NCI-H2171 (cell line): ENCODE measurements at places on chromosomes 6 and 20.

DNA sequence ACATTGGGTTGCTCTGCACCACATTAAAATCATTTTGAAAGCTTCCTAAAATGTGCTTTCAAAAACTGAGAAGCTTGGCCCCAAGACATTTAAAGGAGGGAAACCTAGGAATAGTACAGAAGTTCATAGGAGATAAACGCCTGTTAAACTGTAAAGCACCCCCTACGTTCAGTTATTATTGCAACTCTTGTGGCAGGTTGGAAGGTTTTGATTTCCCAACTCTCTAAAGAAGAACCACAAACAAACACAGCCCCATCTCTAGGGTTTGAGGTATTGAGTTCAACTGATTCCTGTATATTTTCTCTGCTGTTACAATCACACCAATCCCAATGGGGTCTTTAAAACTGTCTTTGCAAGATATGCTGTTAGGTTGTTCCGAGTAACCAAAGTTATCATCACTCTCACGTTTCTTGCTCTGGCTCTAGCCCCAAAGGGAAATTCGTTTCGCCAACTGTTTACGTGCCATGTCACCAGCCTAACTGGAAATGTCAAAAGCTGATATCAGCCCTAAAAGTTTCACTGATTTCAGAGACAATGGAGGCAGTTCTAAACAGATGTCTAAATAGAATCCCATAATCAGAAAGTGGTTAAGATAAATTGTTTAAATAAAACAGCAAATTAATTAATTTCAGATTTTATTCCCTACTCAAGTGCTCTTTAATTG, 12.1 kb downstream of the TFAP2A start:
- DNase-seq: no peak

- peak; percentile 10 for DNase-seq
Measured at GRCh38 chr6:111087871-111088667, 766 bp downstream of the SLC16A10 start.

GRCh38 chr6:148323344-148323743, 19.3 kb upstream of the SASH1 start:
- no peak for DNase-seq

DNA sequence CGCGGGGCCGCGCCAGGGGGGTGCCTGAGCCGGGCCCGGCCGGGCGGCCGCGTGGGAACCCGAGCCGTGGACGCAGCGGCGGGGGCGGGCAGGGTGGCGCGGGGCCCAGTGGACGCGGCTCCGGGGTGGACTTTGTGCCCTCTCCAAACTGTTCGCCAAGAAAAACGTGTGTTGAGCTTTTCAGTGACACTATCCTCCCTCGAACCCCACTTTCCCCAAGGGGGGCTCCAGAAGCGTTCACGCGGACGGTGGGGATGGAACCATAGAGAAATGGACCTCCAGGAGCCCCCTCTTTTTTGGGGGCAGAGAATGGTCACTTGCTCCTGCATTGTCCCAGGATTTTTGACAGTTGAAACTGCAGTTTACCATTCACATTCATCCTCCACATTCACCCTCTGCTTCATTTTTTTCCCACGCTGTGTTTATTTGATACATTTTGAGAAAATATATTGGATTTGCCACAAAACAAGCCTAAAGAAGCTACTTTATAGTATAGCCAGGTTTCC, 2.9 kb upstream of the HIVEP1 start:
- DNase-seq: no peak

GRCh38 chr6:6680526-6680925, 92.0 kb downstream of the LY86 start:
- DNase-seq: no peak

- DNase-seq: no peak
Measured at GRCh38 chr6:12715437-12715836, 1.1 kb upstream of the PHACTR1 start.

DNA sequence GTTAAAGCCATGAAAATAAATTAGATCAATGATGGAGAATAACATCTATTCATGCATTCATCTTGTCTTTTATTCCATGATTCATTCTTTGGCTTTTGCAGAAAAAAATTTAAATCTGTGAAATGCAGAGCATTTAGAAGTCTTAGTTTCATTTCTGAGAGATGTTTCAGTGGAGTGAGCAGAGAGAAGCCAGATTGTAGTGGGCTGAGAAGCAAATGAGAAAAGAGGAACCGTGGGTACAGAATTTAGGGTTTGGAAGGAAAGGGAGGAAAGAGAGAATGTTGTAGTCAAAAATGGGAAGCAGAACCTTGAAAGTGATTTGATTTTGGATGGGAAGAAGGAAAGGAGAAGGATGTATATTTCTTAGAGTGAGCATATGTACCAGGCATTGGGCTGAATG, 260.3 kb upstream of the MAN1A1 start:
- DNase-seq: no peak

- DNase-seq: no peak
Measured at GRCh38 chr6:127460465-127460864, 1.3 kb upstream of the KIAA0408 start.

DNA sequence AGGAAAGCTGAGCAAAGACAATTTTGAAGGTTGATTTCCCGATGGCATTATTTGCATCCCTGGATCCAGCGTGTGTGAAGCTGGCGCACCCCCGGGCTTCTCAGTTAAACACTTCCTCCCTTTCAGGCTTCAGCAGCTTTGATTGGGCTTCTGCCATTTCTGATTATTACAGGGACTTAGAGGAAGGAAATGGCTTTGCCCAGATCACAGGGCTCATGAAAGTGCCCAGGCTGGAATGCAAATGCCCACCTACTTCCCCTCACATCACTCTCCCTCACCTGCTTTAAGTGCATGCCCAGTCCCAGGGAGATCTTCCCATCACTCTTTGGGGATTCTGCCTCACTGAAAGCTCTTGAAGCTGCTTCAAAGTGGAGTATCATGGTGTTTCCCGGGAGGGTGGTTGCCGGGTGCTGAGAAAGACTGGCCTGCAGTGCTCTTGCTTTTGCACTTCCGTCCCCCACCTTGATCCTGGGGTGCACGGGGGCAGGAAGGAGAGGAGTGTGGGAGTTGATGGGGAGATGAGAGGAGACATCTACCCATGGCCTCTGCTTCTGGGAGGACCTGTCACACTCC, 28.3 kb downstream of the PHACTR3 start:
- no peak for DNase-seq

DNA sequence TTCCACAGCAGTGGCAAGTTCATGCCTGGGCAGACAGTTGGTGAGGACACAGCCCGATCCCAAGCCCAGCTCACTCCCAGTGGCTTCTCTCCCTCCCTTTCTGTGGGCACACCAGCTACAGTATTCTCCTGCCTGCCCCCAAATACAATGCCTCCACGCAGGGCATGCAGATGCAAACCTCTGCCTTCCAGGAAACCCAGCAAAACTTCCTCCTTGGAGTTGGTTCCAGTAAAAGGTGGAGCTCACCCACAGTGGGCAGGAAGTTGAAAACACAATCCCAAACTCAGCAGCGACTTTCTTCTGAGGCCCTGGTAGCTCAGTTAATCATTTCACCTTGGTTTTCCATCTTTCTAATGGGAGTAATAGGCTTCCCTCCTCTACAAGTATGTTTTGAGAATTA, 93.7 kb downstream of the LY86 start:
- DNase-seq: no peak

DNA sequence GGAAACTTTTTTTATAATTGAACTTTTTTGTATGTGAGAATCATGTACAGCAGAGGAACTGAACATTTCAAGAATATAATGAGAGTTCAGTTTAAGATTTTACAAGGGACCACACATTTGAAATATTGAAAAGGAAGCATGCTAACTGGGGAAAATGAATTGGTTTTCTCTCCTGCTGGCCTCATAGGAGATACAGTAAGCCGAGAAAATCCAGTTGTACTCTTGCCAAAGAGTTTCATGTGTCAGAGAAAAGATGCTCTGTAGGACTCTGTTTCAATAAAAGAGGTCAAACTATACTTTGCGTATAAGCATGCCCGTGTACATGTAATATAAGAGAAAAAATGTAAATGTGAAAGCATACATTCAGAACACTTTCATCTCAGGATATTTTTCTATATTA, 393.5 kb upstream of the NRSN1 start:
- DNase-seq: no peak

DNA sequence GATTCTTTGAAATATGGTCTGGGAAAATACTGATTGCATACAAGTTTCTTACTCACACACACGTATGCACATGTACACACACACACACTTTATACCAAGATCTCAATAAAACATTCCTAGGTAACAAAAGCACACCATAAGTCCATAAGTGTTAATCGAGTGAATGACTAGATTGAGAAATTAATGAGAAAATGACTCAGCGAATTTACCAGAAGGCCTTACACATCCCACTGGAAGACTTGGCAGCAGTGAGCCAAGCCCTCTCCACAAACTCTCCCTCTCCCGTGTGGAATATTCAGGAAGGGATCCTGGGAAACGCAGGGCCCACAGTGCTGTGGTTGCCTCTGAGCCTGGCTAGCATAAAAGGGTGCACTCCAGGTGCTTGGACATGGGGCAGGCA, 227.2 kb downstream of the LY86 start:
- DNase-seq: no peak

DNA sequence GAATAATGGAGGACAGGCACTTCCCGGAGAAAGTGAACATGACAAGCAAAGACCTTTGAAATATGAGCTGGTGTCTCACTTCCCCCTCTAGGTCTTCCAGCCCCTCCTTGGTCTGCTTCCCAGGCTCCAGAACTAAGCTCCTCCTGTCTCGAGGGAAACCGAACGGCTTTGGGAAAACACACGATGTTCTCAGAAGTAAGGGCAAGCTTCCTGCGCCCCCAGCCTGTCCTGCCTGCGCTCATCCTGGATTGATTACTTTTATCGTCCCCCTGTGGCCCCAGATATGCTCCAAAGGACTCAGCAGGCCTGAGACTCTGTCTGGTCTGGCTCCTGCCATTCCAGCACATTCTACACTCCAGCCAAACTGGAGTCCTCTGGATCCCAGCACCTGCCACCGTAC, 83.4 kb downstream of the ZNF217 start:
- no peak for DNase-seq

DNA sequence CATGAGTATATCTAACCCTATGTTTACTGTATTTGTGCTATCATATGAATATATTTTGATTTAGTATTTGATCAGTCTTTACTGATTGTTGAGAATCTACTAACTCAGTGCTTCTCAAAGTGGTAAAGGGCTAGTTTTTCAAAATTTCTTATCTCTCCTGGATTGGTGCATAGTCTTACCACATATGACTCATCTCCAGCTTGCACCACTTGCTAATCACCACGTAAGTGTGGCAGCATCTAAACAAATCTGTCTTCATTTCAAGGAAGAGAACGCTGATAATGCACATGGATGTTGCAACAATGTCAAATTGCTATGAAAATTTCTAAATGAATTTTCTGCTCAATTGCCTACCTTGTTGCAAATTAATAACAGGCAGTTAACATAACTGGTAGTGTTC, 299.5 kb downstream of the PAX1 start:
- DNase-seq: no peak

- DNase-seq: no peak
Measured at GRCh38 chr6:108556866-108557493, 3.7 kb upstream of the FOXO3 start.

GRCh38 chr6:165034271-165034741, 275.1 kb downstream of the C6orf118 start:
- DNase-seq: no peak

- no peak for DNase-seq
Measured at GRCh38 chr6:32792901-32793435, 23.8 kb downstream of the HLA-DOB start.

GRCh38 chr6:127893541-127893940, 7.3 kb downstream of the THEMIS start:
- no peak for DNase-seq

DNA sequence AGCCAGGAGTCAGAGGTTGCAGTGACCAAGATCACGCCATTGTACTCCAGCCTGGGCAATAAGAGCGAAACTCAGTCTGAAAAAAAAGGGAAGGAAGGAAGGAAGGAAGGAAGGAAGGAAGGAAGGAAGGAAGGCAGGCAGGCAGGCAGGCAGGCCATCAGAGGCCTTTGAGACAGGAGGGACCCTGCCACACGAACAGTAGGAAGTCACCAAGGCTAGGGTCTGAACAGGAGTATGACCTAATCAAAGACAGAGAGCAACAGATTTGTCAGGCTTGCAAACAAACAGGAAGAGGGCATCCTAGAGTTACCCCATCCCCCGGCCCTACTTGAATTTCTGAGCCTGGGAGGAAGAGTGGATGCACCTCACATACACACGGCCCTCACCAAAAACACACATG, 67.1 kb downstream of the FGD2 start:
- no peak for DNase-seq

DNA sequence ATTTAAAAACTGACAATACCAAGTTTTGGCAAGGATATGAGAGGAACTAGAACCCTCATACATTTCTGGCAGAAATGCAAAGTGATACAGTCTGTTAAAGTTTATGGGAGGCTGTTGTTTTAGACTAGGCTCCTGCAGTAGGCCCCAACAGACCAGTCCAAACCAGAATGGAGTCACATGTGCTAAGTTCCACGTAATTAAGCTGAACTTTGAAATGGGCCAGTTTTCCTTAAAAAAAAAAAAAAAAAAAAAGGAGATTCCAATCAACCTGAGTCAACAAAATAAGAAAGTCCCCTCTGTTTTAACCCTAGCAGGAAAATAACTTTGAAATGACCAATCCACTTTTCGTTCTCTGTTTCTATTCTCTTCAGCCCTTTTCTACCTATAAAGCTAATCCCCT, 26.5 kb downstream of the IL17F start:
- no peak for DNase-seq

- DNase-seq: no peak
Measured at GRCh38 chr6:9977411-9977810, 437.5 kb downstream of the TFAP2A start.

DNA sequence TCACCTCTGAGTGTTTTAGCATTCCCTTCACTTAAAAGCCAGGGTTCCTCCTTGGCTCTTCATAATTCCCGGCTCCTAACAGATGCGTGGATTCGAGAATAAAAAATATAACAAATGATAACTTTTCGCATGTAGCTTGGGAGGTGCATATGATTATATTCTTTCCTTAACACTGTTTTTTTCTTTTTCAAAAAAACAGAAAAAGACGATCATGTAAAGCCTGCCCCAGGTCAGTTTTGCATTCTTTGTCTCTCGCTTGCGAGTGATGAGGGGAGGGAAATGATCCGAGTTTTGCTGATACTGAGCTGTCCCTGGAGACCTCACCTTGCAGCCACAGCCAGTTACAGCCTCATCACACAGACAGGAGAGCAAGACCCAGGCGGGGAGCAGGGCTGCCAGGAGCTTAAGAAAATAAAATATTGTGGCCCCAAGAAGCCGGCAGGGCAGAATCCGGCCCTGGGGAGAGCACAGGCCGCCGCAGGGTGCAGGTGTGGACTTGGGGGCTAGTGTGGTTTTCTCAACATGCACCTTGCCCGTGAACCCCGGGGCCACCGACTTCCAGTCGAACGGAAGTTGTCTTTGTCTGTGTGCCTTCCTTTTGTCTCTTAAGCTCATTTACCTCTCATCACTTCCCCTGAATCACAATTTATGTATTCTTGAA, 301.8 kb downstream of the TAF4 start:
- no peak for DNase-seq
